G401 (cell line): ENCODE measurements at places on chromosomes 12 and 14.

DNA sequence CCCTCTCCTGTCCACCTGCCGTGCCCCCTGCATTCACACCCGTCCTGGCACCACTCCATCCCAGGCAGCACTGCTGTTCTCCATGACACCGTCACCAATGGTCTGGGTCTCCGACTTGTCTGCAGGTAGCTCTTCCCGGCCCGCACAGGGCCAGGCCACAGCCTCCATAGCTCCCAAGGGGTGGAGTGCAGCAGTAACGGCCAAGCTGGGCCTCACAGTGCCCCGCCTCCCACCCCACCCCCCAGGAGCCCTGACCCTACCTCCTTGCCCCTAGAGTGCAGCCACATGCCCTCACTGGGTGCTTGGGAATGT, 12.9 kb downstream of the FBRSL1 start:
- DNase-seq: no peak

- no peak for DNase-seq
These were observed 199.9 kb downstream of the TTC7B start for GRCh38 chr14:90616313-90616712.

GRCh38 chr12:71236133-71236660, 78.4 kb upstream of the TSPAN8 start:
- DNase-seq: no peak

DNA sequence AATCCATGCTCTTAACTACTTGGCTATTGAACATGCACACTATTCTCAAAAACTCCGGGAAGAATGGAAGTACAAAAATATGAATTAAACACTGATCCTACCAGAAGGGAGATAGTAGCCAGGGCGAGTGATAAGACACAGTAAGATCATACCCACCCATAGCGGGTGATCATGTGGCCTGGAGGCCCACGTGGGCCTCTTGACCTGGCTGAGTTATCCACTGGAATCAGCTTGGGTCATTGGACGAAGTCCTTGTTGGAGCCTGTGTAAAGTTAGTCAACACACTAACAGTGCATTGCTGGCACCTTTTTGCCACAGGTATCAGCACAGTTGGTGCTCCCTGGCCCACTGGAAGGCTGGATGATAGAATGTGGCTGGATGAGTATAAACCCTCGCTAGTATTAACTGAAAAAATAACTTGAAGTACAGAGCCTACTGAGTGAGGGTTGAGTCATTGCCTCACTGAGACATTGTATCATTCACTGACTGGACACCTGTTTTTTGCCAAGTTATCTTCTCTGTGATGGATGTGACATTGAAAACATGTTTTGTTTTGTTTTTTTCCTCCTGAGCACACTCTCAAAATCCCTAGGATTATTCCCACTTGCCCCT, 149.2 kb upstream of the FUT8 start:
- DNase-seq: no peak

- peak; percentile 20 for DNase-seq
These were observed 7.3 kb downstream of the TESC start for GRCh38 chr12:117091758-117092510.

GRCh38 chr12:1469070-1469469, 125.3 kb downstream of the FBXL14 start:
- no peak for DNase-seq

GRCh38 chr12:118038137-118038536, 21.6 kb downstream of the RFC5 start:
- DNase-seq: no peak
